Naive thymus-derived CD8-positive, alpha-beta T cell (primary cell): ENCODE measurements at places on chromosomes 12 and 14. TPM values are rescaled to one million over a fixed set of nuclear protein-coding genes. Genes with fewer than 3 reads are reported as not detected.
A peak's percentile ranks its signal among the peaks of the same experiment; 100 is the strongest.

The PRB2 gene
- not detected for polyA plus RNA-seq

The CDH24 gene
- polyA plus RNA-seq = 0.31 TPM

The ADAMTS20 gene
- polyA plus RNA-seq = not detected

The RD3L gene
- not detected for polyA plus RNA-seq

The CFAP54 gene
- polyA plus RNA-seq = not detected

DNA sequence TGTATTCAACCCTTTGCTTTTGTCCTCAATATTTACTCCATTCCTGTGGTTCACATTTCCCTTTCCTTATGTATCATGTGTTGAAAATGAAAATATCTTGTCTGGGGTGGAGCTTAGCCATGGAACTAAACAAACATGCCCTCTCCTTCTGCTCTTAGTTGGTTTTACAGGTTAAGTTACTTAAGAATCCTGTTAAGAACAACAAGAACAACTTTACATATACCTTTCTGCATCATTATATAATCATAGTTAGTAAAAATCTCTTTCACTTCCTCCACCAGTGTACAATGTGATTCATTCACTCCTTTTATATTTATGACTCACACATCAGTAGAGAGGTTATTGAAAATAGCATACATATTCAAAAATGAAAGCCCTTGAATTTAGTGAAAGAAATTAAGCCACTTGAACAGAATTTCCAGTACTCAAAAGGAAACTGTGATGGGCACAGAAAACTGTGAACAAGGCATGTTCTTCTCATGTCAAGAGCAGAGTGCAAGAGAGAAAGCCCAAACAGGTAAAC, 307.7 kb downstream of the CCDC91 start:
- H3K36me3 ChIP-seq = peaks cover 38% of the 10 kb centered on the region
- no peak for DNase-seq

DNA sequence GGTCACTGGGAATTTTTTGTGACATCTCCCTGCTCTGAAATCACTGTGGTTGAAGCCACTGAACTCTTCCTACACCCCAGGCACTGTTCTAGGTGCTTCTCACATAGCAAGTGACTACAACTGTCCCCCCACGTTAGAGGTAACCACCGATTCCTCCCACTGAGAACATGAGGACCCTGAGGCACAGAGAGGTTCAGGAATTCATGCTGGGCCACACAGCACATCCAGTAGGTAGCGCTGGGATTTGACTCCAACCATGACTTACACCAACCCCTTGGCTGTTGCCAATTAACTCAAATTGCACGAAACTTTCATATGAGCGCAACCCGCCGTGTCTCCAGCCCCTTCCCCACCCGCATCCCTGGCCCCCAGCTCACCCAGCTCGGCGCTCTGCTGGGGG, 105.2 kb downstream of the RFLNA start:
- no peaks in the 10 kb centered on the region for H3K27me3 ChIP-seq
- no peak overlapping the region for H3K27ac ChIP-seq

DNA sequence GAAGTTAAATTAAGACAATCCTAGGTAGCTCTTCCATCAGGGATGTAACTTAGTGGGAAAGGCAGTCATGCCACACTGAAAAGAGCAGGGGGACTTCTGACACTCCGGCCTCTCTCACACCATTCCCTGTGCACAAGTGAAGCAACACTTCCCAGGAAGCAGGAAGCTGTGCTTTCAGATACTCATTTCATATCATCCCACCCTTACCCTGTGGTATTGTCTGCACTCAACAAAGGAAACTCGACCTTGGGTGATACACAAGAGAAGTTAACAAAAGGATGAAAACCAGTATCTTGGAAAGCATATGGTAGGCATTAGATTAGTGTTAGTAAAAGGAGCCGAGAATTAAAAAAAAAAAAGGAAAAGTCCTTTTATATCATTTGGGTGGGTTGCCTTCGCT, 61.3 kb upstream of the MDM1 start:
- no peak overlapping the region for H3K27ac ChIP-seq
- peaks cover 10% of the 10 kb centered on the region for H3K36me3 ChIP-seq
- no peaks in the 10 kb centered on the region for H3K27me3 ChIP-seq
- no peak overlapping the region for H3K4me3 ChIP-seq

DNA sequence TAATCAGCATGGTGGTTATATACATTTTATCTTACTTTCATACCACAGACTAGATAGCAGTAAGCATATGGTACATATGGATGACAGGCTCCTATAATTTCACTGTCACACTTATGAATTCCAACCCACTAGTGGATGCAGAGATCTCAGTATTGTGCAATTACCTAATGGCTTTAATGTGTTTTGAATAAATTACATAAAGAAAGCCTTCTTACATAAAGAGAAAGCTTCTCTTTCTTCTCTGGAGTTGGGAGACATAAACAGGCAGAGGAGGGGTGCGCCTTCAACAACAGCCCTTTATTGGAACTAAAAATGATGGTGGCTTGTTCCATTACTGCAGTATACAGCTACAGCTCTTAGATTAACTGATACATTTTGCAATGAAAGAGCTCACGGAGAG, 52.6 kb downstream of the SAV1 start:
- H3K4me1 ChIP-seq = no peaks in the 10 kb centered on the region
- no peak overlapping the region for H3K4me3 ChIP-seq
- no peaks in the 10 kb centered on the region for H3K27me3 ChIP-seq

DNA sequence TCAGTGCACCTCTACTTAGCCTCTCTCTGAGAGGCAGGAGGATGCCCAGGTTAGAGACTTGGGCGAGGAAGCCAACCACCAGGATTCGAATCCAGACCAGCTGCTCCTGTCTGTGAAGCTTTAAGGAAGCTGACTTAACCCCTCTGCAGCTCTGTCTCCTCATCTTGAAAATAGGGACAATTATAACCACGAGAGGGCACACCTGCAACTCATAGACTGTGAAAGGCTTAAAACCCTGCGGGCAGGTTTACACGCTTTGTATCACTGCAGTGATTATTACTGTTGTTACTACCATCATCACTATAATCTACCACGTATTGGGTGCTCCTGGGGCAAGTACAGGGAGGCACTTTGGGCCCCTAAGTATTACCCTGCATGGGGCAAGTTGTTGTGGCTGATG, 379.8 kb downstream of the VRK1 start:
- H3K36me3 ChIP-seq = no peaks in the 10 kb centered on the region
- peak; percentile 40 for DNase-seq
- no peaks in the 10 kb centered on the region for H3K27me3 ChIP-seq
- H3K27ac ChIP-seq = peak overlapping the region; percentile 12

DNA sequence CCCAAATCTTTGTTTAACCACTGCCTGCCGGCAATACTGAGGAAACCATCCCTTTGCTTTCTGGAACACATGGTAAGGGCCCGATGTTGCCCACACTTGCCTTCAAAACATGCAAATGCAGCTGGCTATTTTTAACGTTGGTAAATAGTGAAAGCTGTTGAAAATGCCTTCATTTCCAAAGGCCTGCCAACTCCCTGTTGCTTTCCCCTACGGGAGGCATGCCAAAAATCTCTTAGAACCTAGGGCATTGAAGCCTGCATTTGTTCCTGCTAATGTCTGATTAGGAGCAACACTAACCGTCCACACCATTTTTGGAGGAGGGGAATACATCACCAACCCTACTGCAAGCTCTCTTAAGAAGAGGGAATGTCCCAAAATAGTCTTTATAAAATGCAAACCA, 152.6 kb upstream of the NOS1 start:
- no peak overlapping the region for H3K27ac ChIP-seq
- no peak for DNase-seq
- peaks cover 12% of the 10 kb centered on the region for H3K27me3 ChIP-seq
- H3K4me1 ChIP-seq = no peaks in the 10 kb centered on the region

GRCh38 chr12:85085066-85085465, 48.9 kb downstream of the LRRIQ1 start:
- no peak overlapping the region for H3K27ac ChIP-seq
- no peaks in the 10 kb centered on the region for H3K36me3 ChIP-seq
- no peak for DNase-seq
- H3K4me3 ChIP-seq = no peak overlapping the region
- peaks cover 10% of the 10 kb centered on the region for H3K27me3 ChIP-seq
- no peaks in the 10 kb centered on the region for H3K4me1 ChIP-seq

GRCh38 chr12:113271466-113271852, 50.2 kb downstream of the TPCN1 start:
- peaks cover 76% of the 10 kb centered on the region for H3K36me3 ChIP-seq
- no peak for DNase-seq
- H3K4me3 ChIP-seq = no peak overlapping the region
- no peaks in the 10 kb centered on the region for H3K4me1 ChIP-seq
- H3K27ac ChIP-seq = no peak overlapping the region

GRCh38 chr14:99231850-99232713, 39.9 kb downstream of the BCL11B start:
- H3K36me3 ChIP-seq = peaks cover 25% of the 10 kb centered on the region
- H3K4me1 ChIP-seq = peaks cover 59% of the 10 kb centered on the region
- peak overlapping the region; percentile 94 for H3K4me3 ChIP-seq
- DNase-seq = no peak

- H3K4me3 ChIP-seq = no peak overlapping the region
- peaks cover 3% of the 10 kb centered on the region for H3K4me1 ChIP-seq
- no peak for DNase-seq
- no peaks in the 10 kb centered on the region for H3K36me3 ChIP-seq
- H3K27me3 ChIP-seq = peaks cover 6% of the 10 kb centered on the region
Observed at GRCh38 chr14:57009585-57010515, 199.6 kb upstream of the OTX2 start.

DNA sequence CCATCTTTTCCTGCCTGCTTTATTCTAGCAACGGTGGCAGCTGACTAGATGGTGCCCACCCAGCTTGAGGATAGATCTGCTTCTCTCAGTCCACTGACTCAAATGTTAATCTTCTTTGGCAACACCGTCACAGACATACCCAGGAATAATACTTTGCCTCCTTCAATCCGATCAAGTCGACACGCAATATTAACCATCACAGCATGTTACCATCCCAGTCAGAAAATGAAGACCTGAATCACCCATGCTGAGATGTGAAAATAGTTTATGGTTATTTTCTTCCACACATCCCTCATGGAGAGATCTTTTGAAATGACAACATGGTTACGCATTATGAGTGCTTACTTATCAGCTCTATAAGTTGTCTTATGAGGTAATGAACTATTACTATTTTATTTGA, 392.8 kb downstream of the SEC23A start:
- DNase-seq = no peak
- H3K36me3 ChIP-seq = no peaks in the 10 kb centered on the region
- no peaks in the 10 kb centered on the region for H3K27me3 ChIP-seq
